ENCODE measurements at places on chromosomes 5 and 9. TPM values are rescaled to one million over a fixed set of nuclear protein-coding genes. Genes with fewer than 3 reads are reported as not detected.

Gene IFNA2
- total RNA-seq = not detected

Gene IFNA5
- total RNA-seq = not detected

Gene UBE2QL1
- 7.8 TPM for total RNA-seq

Gene PDCD1LG2
- total RNA-seq = 3.3 TPM

Gene STKLD1
- 1.1 TPM for total RNA-seq

Gene BARHL1
- not detected for total RNA-seq

Gene GDF9
- 0.65 TPM for total RNA-seq

Gene KCNV2
- total RNA-seq = not detected

Gene CNTNAP3B
- total RNA-seq = 17.7 TPM

Gene LHX3
- not detected for total RNA-seq

Gene PCDHA7
- not detected for total RNA-seq

Gene IL9
- not detected for total RNA-seq

Gene CDX1
- not detected for total RNA-seq

Gene TMC1
- total RNA-seq = not detected

Gene CARD9
- 2.4 TPM for total RNA-seq

Gene TIMD4
- 0.37 TPM for total RNA-seq

Gene TAF11L5
- not detected for total RNA-seq

Gene UBTD2
- 10.9 TPM for total RNA-seq

Gene CCDC180
- 1.9 TPM for total RNA-seq

DNA sequence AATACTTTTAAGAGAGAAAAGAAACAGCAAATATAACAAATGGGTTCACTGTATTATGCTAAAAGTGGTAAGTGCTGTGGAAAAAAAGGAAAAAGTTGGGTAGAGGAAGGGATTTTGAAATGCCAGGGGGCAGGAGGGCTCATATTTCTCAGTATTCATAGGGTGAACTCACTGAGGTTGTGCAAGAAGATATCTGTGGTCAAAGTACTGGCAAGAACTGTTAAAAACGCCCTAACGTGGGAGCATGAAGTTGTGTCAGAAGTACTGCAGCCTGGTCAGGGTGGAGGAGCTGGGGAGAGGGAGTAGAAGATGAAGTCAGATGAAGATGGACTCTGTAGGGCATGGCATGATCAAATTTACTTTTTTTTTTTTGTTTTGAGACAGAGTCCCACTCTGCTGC, 31.2 kb upstream of the SLC28A3 start:
- no peak for DNase-seq

DNA sequence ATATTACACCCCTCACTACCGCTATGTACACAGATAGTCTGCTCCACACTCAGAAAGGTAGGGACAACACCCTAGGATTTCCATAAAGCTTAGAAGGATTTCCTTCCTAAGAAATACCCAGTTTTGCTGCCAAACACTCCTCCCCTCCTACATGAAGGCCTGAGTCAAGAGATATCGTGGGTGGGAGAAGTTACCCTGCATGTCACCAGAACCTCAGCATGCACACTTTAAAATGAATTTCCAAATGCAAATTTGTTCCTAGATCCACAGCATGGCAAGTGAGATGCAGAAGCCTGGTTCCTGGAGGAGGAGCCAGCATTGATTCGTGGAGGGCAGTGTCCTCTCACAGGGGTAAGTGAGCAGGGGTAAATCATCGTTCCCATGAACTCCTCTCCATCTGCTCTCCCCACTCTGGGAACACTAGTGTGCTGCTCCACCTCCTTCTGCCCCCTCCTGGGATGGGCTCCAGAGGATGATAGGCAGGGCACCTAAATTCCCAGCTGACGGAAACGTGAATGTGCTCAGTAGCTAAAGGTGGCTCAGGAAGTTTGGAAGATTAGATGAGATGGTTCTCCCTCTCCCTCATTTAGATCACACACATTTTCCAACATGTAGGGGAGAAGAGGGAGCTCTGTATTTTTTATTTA, 76.7 kb downstream of the PDE4D start:
- DNase-seq = no peak

DNA sequence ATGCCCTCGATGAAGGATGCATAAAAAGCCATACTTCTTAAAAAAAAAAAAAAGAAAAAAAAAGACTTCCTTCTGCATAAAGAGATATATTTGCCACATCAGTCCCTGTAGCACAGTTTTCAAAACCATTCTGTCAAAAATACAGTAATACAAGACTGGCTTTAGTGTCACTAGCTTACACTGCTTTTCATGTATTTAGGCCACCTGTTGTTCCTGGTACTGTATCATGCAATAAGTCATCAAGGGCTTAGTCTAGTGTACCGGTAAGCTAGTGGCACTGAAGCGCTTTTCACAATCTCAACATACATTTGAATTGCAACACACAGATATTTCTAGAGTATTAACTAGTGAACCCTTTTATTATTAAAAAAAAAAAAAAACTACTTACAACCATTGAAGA, 231.2 kb downstream of the NFIB start:
- DNase-seq = no peak

DNA sequence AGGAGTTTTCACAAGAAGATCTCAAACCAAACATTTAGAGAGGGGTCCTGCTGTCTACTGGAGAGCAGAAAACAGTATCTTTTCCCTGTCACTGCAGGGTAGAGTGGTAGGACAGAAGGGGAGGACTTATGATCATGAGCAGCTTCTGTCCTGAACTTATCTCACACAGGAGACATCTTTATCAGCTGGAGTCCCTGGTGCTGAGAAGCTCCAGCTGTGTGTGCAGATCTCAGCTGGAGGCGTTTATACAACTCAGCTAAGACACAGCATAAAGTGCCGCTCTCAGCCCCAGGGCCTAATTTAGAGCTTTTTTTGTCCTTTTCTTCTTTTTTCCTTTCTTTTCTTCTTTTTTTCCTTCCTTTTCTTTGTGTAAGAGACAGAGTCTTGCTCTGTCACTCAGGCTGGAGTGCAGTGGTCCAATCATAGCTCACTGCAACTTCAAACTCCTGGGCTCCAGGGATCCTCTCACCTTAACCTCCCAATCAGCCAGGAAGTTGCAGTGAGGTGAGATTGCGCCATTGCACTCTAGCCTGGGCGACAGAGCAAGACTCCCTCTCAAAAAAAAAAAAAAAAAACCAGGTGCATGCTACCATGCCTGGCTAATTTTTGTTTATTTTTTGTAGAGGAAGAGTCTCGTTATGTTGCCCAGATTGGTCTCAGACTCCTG, 31.9 kb downstream of the CCDC125 start:
- no peak for DNase-seq

DNA sequence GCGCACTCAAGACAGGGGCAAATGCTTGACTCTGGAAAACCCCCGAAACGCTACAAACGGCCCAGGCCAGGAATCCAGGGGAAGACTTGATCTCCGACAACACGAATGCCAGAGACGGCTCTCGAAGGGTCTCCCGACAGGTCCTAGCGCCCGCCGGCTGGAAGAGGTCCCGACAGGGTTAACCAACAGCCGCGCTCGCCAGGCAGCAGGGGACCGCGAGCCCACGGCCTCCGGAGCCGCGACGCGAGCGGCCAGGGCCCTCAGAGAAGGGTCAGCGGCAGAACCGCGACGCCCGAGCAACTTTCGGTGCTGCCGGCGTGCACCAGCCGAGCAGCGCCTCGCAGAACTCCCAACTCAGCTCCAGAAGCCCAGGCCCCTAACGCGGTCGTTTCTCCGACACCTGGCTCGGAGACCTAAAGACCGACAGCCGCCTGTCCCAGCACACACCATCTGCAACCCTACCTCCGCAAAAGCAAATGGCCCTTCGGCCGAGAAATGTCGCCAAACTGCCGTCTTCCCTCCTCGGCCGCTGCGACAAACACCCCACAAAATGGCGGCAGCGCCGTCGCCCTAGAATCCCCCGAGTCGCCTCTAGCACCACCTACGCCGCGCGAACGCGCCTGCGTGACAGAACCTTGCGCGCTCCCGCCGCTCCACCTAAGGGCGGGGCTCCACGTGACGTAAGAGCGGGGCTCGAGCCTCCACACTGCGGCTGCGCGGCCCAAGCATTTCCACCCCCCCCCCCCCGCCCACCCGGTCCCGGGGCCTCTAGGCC, at the start of gene CLK4:
Gene CLK4, minus strand, starts transcription at position 567 of the 775 bp plus-strand sequence. CDS start 3,634 bp downstream, outside the sequence.
- DNase-seq = peak; percentile 97

DNA sequence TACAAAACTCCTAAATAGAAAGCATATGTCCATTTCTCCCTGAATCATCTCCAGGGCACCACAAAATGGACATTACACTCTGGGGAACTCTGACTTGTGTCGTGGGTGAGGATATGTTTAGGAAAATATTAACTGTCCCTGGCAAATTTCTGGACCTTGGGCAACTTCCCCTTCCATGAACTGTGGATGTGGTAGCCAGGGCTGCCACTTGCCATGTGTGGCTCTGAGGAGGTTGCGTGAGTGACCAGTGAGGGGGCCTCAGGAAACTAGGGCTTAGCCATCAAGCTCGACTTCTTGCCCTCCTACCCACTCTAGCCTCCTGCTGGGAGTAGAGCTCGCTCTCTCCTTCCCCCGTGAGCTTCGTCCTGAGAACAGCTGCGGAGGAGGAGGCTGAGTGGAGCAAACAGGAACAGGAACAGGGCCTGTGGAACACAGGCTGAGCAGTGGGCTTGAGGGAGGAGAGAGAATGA, 13.8 kb upstream of the STC2 start:
- DNase-seq = no peak

DNA sequence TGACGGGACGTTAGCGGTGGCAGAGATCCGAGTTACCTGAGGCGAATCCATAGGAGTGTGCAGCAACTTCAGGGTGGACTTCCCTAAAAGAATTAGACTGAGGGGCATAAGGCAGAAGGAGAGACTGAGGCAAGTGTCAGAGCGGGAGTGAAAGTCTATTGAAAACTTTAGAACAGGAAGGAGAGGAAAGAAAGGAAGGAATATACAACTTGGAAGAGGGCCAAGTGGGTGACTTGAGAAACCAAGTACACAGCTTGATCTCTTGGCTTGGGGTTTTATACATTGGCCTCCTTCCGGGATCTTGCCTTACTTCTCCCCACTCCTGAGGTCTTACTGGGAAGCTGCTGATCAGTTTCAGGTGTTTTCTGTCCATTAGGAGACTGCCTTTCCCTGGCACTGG, 84.9 kb downstream of the SNX18 start:
- DNase-seq = no peak

DNA sequence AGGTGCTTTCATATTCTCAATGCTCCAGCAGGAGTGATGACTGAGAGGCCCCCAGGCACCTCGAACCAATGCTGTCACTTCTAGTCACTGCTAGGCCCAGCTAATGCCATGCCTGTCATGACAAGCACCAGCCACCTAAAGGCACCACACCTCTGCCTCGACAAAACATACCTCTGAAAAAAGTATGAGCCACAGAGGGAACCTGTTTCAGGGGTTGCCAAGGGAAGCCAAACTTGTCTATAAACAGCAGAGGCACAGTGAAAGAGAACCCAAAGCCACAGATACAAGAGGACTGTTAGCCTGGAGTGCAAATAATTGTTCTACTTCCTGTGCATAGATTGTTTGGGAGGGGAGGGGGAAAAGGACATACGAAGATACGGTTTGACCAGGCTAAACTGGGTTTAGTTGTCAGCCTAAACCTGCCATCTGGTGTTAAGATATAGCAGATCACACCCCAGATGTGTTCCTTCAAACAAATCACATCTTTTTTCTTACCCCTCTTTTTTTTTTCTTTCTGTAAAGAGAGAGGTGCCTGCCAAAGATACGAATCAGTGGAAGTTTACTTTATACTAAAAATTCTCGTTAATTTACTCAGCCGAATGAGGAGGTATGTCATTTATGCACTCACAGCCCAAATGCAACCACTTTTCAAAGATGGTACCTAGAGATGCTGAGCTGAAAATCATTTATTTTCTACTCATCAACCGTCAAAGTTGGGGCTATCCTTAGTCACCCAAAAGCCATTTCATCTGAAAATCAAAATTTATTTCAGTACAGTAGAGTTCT, 45.7 kb downstream of the BNC2 start:
- no peak for DNase-seq

- DNase-seq = no peak
These were observed 21.4 kb downstream of the DIAPH1 start for GRCh38 chr5:141597394-141597793.

- no peak for DNase-seq
These were observed 13.9 kb downstream of the ABCA2 start for GRCh38 chr9:137014166-137014565.

DNA sequence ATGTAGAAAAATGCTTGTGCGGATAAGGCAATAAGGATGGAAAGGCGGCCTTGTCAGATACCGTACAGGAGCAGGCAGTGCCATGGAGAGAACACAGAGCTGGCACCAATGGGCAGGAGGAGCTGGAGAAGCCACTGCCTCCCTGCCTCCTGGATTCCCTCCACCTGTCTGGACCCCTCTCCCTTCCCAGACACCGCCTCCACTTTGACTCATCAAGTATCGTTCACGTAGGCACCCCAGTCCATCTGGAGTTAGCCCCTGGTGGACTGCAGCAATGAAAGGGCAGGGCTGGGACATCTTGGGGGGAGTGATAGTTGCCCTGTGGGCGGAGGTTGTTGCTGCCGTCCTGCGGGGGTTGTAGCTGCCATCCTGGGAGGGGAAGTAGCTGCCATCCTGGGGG, 232.0 kb downstream of the ROR2 start:
- DNase-seq = no peak

DNA sequence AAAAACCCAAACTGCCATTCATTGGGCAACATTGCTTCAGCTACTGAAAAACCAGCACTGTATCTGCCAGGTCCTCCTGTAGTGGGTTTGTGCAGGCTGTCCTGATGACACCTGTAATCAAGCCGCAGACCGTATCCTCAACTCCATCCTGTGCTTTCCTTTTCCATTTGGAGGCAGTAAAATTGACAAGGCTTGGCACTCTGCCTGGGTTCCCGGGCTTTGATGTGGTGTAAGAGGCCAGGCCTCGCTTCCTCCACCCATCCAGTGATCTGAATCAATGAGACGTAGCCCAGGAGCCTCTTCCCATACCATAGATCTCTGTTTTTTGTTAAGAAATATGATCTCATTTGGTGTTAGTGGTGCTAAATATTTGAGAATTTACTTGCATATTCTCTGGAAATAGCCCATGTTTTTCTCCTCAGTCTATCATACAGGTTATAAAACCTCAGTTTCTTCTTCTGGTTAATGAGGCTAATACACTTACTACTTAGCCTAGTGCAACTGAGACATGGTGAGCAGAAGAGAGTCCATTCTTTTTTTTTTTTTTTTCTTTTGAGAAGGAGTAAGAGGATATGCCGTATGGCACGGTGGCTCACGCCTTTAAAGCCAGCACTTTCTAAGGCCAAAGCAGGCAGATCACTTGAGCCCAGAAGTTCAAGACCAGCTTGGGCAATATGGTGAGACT, 34.8 kb downstream of the LSM11 start:
- DNase-seq = no peak

DNA sequence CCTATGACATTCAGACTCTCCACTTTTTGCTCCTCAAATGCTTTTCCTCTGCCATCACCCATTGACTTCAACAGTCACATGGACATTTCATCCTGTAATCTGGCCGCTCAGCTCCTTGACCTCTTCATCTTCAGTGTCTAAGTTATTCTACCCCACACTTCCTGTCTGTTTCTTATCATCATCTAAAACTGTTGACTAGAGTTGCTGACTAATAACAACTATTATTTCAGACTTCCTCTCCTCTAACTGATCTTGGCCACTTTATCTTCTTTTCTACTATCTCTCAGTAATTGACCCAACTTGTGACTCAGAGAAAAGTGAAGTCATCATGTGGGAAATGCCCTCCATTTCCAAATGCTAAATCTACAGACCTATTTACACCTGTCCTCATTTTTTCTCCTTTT, 254.7 kb upstream of the TRPC7 start:
- DNase-seq = no peak

GRCh38 chr5:170249355-170249754, 16.6 kb downstream of the C5orf58 start:
- DNase-seq = no peak

All from left cardiac atrium (tissue), 4 donors.